Motor neuron (in vitro differentiated cells): ENCODE measurements at places on chromosomes 3 and 15.

- ATAC-seq: no peak
Observed at GRCh38 chr3:51687431-51688205, 16.6 kb downstream of the TEX264 start.

- peak; percentile 24 for ATAC-seq
Observed at GRCh38 chr3:158918451-158918850, 116.6 kb downstream of the MFSD1 start.

DNA sequence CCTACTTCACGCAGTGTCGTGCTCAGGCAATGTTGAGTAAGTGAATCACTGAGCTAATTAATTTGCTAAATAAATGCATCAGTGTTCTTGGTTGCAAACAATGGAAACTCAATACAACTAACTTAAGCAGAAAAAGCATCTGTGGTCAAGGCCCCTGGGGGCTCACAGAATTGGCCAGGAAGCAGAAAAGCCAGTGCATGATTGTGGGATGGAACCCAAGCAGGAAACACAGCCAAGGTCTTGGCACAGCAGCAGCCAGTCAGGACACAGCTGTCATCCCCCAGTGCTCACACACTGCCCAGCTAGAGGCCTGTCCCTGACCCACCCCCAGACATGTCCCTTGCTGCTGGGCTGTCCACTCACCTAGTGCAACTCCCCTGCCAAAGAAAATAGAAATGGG lies 85.9 kb downstream of the AQP9 start:
- ATAC-seq: no peak

DNA sequence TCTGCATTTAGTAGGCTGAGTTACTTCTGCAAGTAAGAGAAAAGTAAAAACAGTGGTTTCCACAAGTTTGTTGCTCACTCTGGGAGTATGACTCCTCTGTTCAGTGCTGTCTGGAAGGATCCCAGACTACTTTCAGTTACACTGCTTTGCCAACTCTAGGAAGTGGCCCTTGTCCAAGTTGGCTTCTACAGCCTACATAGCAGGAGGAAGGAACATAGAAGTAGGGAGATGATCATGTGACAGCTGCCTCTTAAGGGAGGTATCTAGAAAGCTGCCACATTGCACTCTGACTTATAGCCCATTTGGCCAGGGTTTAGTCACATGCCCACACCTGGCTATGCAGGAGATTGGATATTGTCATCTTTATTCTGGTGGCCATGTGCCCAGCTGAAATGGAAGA lies 298.1 kb downstream of the NSUN3 start:
- ATAC-seq: no peak

GRCh38 chr15:38028869-38029268 lies 94.4 kb downstream of the TMCO5A start:
- no peak for ATAC-seq

DNA sequence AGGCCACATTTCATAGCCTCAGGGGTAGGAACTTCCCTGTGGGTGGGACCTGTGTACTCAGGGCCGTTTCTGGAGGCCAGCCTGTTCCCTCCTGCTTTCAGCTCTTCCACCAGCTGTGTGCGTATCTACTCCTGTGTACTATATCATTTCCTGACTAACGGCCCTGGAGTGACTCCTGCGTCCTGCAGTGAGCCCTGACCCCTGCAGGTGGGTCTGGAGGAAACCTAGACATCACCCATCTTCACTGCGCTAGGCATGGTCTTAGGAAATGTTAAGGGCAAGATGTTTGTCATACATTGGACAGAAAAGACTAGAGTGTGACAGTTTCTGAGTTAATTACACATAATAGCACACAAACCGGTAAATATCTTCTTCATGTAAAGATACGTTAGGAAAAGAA lies 297.3 kb downstream of the GABRB3 start:
- no peak for ATAC-seq

DNA sequence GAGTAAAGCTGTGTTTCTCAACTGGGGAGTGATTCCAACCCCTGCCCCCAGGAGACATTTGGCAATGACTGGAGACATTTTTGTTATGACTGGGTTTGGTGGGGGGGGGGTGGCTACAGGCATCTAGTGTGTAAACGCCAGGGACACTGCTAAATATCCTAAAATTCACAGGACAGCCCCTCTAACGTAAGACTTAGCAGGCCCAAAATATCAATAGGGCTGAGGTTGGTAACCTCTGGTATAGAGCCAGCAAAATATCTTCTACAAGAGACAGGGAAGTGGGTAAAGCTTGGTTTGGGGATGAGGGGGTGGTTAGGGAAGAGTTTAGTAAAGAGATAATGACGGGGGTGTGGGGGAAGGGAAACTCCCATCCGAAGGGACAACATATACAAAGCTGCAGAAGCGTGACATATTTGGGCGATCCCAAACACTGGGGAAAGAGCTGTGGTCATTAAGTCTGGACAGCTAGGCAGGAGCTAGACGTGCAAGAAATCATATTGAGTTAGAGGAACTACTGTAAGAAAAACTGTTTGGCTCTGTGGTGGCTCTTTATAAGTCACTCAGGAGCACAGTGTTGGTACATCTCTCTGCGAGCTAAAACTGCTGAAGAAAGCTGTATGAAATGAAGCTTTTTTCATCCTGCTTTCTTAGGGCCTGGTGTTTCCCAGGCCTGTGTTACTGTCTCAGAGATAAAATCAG lies 697 bp upstream of the TRIM69 start:
- ATAC-seq: no peak

GRCh38 chr3:69252631-69253030 lies 130.2 kb upstream of the LMOD3 start:
- ATAC-seq: no peak

GRCh38 chr15:71800835-71801745 lies 9.3 kb upstream of the NR2E3 start:
- ATAC-seq: peak; percentile 91

DNA sequence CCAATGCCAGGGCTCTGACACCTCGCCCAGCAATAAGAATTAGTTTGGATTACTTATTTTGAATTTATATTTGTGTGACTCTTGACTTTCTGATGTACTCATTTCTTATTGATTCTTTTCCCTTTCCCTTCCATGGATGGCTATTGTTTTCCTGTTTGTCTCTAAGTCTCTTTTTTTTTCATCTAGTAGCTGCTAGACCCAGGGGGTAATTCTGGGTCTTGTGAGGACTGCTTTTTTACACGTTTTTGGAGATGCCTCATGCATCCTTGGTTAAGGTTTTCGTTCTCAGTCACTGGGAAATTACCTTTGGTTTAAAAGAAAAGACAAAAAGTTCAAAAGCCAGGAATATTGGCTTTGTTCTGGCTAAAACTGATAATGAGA lies 70.2 kb upstream of the STRIT1 start:
- ATAC-seq: no peak

GRCh38 chr15:68683551-68683950 lies 104.8 kb downstream of the CORO2B start:
- ATAC-seq: no peak

GRCh38 chr3:128983293-128984069 lies 10.4 kb downstream of the CFAP92 start:
- no peak for ATAC-seq

DNA sequence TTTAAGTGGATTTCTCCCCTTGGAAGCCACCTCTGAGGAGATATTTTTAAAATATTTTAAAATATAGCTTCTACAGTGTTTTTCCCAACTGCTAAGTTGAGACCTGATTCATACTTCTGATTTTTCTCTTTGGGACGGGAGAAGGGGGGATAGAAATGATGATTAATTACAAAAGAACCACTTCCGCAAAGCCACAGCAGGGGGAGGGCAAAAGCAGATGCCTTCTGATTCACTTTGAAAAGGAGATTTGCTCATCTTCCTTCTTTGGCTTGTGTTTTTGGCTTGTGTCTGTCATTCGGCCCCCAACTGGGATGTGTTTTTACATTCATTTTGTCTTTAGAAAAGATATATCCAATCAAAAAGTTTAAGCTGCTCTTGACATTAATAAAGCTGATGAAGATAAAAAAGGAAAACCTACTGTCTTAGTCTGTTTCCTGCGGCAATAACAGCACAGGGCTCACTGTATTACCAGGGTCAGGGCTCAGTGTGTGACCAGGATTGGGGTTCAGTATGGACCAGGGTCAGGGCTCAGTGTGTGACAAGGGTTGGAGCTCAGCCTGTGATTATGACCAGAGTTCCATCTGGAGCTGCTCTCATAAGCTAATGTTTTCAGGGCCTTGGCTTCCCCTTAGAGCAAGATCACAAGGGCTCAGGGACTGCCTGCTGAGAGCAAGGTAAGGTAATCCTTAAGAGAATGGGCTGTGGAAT lies 223.2 kb downstream of the MTHFS start:
- ATAC-seq: no peak

DNA sequence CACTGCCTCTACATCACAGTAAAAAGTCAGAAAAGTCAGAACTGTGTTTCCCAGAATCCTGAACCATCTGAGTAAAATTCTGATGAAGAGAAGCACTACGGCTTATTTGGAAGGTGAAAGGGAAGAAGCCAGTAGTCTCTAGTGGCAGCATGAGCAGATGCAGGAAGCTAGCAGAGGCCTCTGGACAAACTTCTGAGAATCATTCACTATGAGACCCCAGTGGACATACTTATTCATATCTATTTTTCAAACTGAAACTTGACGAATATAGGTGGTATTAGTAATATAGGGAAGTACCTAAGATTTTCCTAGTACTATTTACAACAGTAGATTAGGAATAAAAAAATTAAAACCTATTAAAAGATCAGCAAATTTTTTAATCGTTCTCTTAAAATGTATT lies 272.8 kb upstream of the TTC14 start:
- ATAC-seq: no peak
